Liver (tissue), 10 donors: ENCODE measurements at places on chromosomes 16 and 17.

DNA sequence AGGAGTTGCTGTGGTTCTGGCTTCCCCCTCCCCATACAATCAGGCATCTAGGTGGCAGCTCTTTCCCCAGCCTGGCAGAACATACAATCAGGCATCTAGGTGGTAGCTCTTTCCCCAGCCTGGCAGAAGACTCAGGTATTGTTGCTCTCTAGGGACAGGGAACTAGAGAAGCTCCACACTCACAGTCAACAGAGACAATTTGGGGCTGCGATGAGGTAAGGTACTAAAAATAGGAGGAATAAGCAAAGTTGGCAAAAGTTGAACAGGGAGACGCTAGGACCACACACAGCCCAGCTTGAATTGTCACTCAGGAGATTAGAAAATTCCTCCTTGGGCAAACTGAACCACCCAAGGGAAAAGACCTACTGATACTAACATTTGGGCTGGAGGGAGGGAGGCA is 315.5 kb upstream of the CDH5 start:
- no peak for DNase-seq

DNA sequence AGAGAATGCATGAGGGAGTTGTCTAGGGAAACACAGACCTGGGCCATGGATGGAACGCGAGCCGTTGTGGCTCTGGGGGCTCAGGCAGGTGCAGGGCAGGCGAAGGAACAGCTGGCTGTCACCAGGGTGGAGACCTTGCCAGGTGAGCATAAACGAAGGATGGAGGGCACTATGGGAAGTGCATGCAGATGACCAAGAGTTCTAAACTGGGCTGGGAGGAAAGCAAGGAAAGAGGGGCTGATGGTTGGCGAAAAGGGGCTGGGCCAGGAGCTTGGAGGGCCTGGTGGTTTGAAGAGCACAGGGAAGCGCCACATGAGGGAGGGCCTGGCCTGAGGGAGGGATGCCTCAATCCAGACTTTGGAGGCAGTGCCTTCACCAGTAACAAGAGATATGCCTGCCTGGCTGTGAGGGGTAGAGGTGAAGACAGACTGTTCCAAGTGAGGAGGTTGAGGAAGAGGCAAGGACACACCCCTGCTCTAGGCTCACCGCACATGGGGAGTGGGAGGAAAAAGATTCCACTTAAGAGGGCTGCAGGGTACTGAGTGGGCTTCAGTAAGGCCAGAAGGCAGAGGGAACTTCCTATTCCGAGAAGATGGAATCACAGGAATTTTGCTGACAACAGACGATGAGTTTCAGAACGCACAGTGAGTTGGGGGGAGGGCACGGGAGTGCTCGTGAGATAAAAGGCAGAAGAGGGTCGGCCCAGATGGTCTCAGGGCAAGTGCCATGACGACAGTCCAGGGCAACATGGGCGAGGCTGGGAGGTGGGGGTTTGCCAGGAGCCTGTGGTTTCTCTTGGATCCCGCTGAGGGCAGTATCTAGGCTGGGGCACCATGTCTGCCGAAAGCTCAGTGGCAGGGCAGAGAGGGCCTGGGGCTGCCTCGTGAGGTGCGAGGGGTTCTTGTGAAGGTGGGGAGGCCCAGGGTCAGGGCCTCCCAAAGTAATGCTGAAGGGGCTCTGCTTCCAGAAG is 20.6 kb downstream of the B9D1 start:
- DNase-seq = no peak

GRCh38 chr17:7982173-7982572 is 20.2 kb upstream of the GUCY2D start:
- no peak for DNase-seq

GRCh38 chr17:11643851-11644250 is 45.6 kb downstream of the DNAH9 start:
- no peak for DNase-seq

DNA sequence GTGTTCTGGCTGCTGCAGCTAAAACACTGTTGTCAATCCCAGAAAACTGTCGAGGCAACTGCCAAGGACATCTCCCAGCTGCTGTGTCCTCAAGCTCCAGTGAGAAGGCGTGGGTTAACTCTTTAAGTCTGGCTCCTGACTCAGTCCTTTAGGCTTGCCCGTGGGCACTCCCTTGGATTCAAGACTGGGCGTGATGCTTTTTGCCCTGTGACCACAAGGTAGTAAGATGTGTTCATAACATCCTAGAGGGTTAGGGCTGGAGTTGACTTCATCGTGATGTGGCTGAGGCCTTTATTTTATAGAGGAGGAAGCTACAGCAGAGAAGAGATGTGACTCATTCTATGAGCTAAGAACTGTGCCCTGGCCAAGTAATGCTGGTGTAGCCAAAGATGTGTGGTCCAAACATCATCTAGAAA is 50.9 kb upstream of the TEKT3 start:
- no peak for DNase-seq

DNA sequence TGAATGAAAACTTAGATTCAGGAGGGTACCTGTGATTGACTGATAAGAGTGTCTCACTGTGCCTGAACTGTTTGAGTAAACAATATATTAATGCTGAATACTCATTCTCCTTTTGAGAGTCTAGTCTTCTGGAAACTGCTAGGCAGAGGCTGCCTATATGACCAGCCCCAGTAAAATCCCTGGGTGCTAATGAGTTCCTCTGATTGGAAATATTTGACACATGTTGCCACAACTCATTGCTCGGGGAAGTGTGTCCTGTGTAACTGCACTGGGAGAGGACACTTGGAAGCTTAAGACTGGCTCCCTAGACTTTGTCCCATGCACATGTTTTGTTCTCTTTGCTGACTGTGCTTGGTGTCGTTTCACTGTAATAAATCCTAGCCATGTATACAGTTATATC is 108.7 kb upstream of the NACA2 start:
- DNase-seq = no peak

DNA sequence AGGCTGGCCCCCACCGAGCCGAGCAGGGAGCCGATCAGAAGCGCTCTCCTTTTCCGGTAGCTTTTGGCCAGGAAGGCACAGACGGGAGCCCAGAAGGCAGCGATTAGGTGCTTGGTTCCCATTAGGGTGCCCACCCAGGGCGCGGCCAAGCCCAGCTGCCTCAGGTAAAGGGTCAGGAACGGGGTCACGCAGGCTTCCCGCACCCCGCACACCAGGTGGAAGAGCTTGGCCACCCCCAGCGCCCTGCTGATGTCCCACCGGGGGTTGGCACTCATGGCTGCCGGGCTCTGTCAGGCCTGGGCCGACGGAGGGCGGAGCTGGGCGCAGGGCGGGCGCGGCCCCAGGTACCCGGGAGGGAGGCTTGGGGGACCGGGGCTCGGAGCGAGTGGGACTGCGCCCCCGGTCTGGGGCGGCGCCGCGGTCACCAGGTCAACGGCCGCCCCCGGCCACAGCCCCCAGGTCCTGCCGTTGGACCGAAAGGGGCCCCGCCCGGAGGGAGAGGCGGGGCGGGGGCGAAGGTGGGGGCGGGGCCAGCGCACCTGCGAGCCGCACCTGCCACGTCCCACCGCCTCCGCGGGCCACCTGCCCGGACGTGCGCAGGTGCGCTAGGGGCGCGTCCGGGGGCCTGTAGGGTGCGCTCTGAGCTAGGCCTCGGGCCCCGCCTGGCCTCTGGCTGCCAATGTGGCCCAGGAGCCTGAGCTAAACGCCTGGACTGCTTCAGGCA is at the start of gene MFSD6L:
Gene MFSD6L (minus strand): TSS at position 520 of the 724 bp plus-strand sequence. CDS start 245 bp downstream, at position 275.
- no peak for DNase-seq

DNA sequence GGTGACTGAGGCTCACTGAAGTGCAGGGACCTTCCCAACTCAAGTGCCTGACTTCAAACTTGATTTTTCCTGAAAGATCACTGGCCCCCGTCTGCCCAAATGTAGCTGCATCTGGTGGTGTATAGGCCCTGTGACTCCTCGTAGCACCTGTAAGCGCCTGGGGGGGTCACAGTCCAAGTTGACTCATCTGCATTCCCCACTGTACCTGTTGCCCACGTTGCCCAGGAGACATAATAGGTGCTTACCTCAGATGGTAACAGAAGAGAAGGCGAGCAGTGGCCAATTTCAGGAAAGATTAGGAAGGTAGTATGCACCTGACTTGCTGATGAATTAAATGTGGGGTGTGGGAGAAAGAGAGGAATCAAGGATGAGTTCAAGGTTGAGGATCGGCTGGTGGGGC is 44.1 kb upstream of the EMP2 start:
- DNase-seq = no peak

GRCh38 chr16:16191493-16192167 is 31.7 kb downstream of the ABCC6 start:
- no peak for DNase-seq

GRCh38 chr17:49640556-49640955 is 37.3 kb downstream of the SPOP start:
- DNase-seq = no peak

GRCh38 chr17:49966767-49967166 is 2.2 kb upstream of the DLX4 start:
- no peak for DNase-seq

- no peak for DNase-seq
Observed at GRCh38 chr16:22424161-22424937, 49.9 kb upstream of the CDR2 start.

DNA sequence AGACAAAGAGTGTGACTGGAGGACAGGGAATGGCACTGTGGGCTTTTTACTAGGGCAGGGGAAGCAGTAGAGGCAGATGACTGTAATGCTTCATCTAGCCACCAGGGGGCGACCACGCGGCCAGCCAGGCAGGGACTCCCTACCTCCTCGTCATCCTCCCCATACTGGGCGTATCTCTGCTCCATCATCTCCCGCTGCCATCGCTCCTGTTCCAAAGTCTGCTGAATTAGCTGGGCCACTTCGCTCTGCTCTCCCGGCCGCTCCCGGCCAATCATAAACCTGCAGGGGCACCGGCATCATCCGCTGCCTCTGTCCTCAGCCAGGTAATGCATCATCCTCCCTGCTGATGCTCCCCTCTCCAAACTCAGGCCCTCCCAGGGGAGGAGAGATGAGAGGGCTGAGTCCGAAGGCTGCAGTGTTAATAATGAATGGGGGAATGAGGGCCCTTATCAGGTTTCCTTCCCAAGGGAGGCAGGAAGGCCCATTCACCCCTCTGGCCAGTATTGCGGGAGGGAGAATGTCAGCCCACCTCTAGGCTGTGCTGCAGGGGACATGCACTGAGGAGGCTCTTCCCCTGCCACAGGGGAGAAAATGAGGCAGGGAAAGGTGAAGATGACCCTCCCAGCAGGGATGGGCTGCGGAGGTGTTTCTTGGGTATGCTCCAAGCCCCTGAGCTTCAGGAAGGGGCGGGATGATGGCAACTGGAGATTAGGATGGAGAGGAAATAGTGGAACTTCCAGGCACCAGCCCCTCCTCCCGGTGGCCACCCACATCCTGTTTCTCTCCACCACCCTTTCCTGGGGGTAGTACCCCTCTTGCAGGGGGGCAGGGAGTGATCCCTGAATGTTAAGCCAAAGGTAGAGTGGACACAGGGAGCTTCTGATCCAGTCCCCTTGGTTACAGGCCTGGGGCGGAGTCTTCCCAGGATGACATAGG is 10.3 kb upstream of the SAMD14 start:
- peak; percentile 87 for DNase-seq

DNA sequence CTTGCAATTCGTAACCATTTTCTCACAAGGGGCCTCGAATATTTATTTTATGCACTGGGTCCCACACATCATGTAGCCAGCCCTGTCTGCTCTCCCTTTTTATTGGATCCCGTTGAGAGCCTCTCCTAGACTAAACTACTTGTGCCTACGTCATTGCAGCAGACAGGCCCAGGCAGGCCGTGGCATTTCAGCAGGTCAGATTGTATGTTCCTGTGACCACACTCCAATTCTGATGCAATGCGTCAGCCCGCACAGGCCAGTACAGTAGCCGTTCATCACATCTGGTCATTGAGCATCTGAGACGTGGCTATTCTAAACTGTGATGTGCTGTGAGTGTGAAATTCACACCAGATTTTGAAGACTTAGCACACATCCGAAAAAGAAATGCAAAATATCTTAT is 42.2 kb downstream of the ABAT start:
- no peak for DNase-seq

DNA sequence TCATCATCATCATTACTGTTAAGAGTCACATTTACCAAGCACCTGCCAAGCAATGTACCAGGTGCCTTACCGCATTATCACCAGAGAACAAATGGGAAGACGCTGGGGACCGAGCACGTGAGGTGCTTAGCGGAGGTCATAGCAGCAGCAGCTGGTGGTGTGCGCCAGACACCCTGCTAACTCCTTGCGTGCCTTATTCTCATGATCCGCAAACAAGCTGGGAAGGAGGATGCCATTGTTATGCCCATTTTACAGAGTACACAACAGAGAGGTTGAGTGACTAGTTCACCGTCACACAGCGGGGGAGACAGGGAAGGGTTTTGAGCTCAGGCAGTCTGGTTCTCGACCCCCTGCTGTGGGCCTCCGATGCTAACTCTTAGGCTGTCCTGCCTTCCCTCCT is 7.3 kb downstream of the ATP2A3 start:
- no peak for DNase-seq

- DNase-seq = no peak
Observed at GRCh38 chr17:13634021-13634420, 32.3 kb upstream of the HS3ST3A1 start.

- DNase-seq = no peak
Observed at GRCh38 chr17:78240012-78240655, 8.7 kb downstream of the TMEM235 start.

DNA sequence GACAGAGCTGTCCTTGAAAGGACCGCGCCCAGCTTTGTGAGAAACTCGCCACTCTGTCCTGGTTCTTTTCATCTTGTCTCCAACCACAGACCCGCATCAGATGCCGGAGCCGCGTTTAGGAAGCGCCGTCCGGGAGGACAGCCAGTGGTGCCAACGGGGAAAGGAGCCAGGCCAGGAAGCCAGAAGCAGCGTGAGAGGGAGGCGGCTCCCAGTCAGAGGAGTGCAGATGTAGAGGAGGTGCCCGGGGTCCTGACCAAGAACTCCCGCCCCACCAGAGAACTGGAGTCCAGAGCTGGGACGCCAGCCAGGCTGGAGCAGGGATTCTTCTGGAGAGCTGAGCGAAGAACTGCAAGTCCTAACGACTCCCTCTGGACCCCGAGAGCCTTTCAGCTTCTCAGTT is 49.3 kb upstream of the TNRC6C start:
- no peak for DNase-seq

DNA sequence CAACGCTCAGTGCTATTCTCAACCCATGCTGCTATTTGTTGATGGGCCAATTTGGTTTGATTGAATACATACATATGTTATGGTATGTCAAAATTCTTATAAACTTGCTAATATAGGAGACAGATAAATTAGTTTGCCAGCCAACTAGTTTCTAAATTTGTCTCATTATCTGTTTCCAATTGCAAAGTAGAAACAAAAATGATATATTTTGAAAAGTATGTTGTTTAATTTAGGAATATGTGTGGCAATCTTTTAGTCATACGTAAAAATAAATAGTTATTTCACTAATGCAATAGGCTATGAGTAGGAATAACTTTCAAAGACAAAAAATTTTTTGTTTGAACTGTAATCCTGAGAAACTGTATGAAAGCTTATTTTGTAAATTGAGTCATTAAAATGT is 210.6 kb upstream of the KCNJ16 start:
- DNase-seq = no peak

DNA sequence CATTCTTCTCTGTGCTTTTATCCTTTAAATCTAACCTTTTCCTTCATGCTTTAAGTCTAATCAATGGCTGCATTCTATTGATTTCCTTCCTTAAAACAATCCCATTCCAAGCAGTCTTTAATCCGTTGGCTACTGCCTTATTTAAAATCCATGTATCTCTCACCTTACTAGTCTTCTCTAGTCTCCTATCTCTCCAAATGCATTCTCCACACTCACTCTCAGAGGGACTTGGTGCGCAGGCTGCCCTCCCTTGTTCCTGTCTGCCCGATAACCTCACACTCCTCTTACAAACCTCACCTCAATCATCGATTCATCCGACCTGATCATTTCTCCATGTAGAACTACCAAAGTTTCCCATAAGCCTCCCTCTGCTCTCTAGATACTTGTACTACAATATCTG is 23.1 kb downstream of the PSMD12 start:
- no peak for DNase-seq

- no peak for DNase-seq
Observed at GRCh38 chr16:1958715-1959268, 546 bp upstream of the NDUFB10 start.
